ENCODE measurements at places on chromosomes 2 and 18.

DNA sequence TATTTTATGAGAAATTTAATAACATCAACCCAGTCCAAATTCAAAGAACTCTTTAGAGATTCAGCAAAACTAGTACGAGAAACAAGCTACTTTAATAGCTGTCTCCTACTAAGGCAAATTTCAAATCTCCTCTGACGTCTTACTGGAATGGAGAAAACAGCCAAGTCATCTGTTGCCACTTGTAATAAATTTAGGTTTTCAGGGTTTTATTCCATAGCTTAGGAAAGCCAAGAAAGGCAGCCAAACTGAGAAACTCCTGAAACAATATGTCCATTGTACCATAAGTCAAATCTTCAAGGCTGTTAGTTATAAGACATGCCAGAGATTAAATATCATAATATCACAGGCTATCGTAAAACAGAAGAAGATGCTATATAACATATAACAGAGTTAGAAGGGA lies 524.6 kb upstream of the SETBP1 start:
- no peak for DNase-seq

DNA sequence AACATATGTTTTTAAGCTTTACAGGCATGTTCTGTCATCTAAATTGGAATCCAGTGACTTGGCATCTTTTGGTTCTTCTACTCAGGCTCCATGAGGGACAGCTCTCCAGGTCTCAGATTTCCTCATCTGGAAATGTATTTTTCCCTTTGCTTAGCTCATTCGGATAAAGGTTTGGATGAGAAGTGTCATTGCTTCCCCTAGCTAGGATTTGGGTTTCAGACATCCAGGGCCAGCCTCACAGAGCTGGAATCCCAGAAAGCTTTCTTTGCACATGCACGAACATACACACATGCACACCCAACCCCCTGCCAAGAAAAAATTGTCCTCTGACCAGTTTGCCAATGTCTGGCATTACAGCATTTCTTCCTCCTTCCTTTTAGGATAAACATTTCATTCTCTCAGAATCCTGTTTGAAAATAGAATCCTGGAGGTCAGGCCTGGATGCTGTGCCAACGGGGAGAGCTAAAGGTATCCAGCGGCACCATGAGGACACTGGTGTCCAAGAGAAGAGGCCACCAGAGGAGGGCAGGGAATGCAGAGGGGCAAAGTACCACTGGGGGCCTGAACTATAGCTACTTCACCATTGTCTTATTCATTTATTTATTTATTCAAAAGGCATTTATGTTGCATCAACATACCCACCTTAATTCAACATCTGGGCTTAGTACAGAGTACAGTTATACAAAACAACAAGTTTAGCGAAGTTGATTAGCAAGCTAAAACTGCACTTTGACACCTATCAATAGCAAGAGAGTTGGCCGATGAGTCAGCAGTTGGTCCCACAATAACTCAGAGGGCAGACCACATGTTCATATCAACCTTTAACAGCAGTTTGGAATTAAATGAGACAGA lies 97.9 kb upstream of the ATL2 start:
- DNase-seq: no peak

DNA sequence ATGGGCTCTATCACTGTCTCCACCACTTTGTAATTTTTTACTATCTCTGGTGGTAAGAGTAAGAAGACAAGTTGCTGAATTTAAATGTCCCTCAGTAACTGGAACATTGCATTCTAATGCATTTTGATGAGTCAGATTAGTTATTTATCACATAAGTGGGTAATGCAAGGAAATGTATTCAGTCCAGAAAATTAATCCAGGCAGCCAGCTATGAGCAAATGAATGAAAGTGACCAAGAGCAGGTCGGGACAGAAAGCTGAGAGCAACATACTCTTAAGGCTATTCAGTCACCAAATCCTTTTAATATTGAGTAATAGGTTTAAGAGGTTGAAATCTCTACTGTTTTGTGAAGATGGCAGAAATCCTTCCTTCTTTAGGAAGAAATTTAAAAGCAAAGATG lies 265.5 kb upstream of the PARD3B start:
- DNase-seq: no peak

GRCh38 chr2:228103379-228103778 lies 78.1 kb downstream of the SPHKAP start:
- DNase-seq: no peak

GRCh38 chr2:200703127-200703925 lies 108.4 kb upstream of the BZW1 start:
- DNase-seq: no peak

DNA sequence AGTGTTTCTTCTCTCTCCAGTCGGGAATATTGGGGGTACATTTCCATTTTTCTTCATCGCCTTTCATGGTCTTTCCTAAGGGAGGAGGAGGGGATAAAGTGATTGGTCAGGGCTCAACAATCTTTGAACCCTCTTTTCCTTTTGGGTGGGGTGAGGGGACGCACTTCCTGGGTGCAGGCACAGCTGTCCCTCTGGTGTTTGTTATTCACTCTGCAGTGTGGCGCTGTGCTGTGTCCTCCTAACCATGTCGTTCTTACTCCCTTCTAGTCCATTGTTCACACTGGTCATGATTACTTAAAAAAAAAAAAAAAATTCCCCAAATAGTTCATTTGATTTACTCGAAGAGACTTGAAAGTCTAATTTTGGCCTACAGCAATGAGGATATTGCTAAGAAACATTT lies 44.4 kb downstream of the ZBTB14 start:
- DNase-seq: no peak

DNA sequence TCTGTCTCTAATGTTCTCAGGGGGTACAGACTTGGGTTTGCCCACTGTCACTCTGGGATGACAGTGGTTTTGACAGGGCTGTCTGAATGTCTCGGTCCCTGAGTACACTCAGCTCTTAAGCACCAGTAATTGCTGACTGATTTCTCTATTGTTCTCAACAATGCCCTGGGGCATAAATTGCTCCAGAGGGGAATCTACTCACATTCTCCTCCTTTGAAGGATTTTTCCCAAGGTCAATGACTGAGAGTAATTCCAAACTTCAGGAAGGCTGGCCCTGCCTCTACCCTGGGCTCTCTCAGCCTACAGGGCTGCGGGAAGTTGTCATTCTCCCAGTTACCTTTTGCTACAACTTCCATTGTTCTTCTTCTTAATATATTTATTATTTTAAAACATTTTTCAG lies 36.5 kb downstream of the MC2R start:
- no peak for DNase-seq

GRCh38 chr2:62471816-62472215 lies 34.2 kb downstream of the TMEM17 start:
- no peak for DNase-seq

- DNase-seq: no peak
Measured at GRCh38 chr18:50507120-50507590, 52.7 kb upstream of the MAPK4 start.

DNA sequence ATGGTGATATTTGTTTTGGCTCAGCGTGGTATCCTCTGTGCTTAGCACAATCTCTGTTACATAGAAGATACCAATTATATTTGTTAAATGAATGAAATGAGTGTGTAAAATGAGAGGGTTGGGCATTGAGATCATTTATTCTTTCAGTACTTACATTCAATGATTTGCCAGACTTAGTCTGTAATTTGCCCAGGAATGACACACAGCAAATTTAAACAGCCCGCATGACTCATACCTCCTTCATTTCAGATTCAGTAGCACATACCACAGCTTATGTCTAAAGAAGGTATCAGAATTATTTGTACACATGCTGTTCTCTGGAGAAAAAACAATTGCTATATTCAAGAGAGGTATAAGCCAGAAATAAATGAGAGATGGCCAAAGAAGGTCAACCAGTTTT lies 37.0 kb downstream of the KLHL14 start:
- DNase-seq: no peak

- no peak for DNase-seq
Measured at GRCh38 chr2:113157118-113157896, 16.5 kb upstream of the PSD4 start.

DNA sequence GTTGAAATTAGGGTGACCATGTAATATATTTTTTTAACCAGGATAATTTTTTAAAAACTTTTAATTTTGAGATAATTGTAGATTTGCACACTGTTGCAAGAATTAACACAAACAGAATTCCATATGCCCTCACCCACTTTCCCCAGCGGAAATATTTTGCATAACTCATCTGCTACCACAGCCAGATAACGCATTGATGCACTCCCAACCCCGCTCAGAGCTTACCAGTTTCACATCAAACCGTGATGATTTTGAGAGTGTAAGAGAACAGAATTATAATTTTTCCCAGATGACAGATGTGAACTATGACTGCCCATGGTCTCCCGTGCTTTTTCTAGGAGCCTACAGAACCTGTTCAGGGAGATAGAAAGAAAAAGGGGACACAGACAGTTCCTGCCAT lies 35.2 kb upstream of the LDLRAD4 start:
- DNase-seq: no peak

DNA sequence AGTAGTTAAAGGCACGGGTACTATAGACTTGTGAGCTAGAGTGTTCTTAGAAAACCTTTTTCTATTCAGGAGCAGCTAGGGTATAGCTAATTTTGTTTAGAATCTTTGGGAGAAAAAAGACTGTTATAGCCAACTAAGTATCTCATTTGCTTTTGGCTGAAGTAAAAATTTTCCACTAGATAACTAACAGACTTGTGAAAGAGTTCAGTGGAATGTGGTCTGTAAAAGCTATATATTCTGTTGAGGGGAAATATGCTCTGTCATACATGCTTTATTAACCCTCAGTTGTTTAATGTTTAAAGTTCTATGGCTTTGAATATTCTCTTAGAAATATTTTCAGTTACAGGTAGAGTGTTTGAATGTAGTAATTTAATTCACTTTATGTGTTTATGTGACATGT lies 49.7 kb downstream of the RIF1 start:
- no peak for DNase-seq

GRCh38 chr2:224711859-224712665 lies 4.1 kb downstream of the CCDC195 start:
- DNase-seq: no peak

DNA sequence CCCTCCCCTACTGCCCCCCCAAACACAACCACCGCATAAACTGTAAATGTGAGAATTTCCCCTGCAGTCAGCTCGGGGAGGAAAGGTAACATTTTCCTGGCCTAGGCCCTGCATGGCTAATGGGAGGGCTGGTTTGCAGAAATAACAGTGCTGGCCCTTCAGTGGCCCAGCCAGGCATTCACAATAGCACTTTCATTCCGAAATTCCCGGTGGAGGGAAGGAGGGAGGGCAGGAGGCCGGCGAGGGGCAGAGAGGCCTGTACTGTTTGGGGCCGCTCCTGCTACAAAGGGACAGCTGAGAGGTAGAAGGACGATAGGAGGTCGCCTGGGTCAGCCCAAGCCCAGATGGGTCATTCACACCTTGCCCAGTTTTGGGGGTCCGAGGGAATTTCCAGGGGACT lies 11.3 kb downstream of the CYP26B1 start:
- no peak for DNase-seq

DNA sequence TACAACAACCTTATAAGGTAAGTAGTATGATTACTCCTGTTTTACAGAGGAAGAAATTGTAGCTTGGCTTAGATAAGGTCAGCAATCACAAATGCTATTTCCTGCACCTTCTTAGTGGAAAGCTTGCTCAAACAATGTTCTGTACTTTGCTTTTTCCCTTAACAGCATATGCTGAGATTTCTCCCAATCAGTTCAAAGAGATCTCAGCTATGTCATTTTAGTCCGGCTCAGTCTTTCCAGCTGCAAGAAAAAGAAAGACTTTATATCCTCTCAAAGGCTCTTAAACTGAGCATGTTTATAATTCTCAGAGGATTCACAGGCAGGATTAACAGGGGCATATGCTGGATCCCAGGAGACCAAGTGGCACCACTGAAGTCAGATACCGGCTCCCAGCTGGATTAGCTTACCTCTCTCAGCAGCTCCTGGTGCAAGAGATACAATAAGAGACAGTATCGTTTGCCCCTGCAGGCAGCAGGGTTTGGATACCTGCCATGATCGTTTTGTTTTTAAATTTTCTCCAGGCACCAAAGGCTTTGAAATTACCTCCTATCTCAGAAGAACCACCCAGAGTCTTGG lies 29.5 kb downstream of the KIAA2012 start:
- DNase-seq: no peak

GRCh38 chr18:21218862-21219261 lies 23.2 kb upstream of the GREB1L start:
- no peak for DNase-seq

- DNase-seq: no peak
Measured at GRCh38 chr2:45024600-45025291, 15.5 kb upstream of the SIX2 start.

DNA sequence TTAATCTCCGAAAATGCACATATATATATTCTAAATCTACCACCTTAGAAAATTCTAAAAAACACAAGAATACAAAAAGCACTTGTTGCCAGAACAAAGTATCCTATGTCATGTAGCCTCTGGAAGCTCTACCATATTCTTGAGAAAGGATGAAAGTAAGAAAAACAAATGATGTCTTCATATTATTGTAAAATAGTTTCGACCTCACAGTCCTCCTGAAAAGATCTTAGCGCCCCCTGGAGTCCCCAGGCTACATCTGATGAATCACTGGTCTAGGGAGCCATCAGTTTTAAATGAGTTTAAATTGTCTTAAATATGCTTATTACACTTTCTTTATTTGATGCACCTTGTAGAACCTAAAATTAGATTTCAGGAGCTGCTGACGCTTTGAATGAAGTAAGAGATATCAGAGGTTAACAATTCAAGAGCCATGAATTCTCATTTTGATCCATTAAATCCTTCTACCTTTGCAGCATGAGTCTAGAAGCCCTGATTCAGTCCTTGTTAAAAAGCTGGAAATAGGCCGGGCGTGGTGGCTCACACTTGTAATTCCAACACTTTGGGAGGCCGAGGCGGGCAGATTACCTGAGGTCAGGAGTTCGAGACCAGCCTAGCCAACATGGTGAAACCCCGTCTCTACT lies 138.8 kb downstream of the MCFD2 start:
- DNase-seq: no peak

GRCh38 chr2:192047315-192048107 lies 147.2 kb downstream of the TMEFF2 start:
- no peak for DNase-seq
